ENCODE measurements at places on chromosomes 2 and 18.
A peak's percentile ranks its signal among the peaks of the same experiment; 100 is the strongest.

DNA sequence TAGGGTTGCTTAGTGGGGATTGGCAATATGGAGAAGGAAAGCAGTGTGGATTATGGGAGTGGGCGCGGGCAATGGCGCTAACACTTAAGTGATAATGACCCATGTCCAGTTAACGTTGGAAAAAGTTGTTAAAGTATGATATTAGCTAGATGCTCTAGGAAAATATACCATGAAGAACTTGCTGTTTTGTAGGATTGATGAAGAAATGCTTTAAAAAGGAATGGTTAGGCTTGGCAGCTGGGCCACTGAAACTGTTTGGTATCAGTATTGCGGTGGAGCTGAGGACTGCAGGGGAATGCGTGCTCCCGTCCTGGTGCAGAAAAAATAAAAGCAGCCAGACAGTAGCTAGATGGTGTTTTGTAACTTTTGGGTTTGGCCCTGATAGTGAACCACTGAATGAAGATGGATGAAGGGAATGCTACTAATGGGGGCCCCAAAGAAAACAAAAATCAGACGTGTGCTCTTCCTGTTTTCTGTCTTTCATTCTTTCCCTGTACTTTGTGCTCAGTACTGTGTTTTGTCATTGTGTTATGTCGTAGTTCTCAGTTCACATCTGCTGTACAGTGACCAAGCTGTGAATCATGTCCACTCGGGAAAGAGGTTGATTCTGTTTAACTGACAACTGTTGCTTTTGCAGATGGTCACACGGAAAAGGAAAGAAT is 999 bp downstream of the INSIG2 start:
- DNase-seq = no peak

DNA sequence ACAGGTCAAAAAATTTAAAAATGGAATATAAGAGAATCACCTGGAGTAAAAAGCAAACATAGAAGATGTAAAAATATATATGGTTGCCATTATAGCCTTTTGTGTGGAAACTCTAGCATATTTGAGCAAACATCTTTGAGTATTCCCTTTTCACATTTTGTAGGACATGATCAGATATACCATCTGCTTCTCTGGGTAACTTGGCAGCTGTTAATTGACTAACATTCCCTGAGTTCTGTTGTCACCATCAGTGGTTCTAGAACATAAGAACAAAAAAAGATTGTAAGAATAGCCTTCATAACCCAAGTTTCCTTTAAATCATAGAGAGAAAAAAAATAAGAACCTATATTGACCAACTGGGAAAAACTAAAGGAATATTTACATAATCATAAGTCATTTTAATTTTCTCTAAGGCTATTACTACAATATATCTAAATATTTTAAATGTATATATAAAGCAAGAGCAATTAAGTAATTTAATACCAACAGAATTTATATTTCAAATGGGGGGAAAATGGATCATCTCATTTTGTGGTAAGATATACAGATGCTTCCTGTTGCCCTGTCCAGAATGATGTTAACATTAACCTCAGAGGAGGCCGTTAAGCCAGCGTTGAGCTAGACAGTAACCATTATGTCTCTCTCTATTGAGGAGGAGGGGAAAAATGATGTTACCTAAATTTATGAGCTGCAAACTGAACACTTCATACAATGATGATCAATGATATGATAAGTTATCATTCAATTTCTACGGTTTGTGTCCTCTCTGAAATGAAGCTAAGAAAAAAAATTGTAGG is 9.8 kb upstream of the INO80D start:
- DNase-seq = no peak

DNA sequence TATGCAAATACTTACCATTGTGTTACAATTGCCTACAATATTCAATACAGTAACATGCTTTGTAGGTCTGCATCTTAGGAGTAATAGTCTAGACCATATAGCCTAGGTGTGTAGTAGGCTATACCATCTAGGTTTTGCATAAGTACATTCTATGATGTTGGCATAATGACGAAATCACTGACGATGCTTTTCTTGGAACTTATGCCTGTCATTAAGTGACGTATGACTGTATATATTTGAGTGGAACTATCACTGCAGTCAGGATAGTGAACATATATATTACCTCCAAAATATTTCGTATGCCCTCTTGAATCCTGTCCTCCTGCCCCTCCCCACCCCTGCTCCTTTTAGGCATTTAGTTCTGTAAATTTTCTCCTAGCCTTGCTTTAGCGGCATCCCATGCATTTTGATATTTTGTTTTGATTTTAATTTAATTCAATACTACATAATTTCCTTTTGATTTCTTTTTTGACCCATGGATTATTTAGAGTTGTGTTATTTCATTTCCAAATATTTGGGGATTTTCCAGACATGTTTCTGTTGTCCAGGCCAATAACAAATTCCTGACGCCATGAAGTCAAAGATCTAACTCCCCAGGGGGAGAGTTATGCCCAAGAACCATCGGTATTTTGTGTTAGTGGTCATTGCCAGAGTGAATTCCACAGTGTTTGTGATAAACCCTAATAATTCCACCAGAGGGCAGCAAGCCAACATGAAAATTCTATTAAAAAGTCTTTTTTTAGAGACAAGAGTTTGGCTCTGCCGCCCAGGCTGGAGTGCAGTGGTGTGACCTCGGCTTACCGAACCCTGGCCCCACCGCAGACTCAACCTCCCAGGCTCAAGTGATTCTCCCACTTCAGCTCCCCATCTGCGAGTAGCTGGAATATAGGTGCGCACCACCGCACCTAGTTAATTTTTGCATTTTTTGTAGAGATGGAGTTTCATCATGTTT is 24.2 kb upstream of the CASP8 start:
- DNase-seq = no peak

GRCh38 chr2:52107124-52107523 is 1075.2 kb upstream of the NRXN1 start:
- DNase-seq = no peak

- DNase-seq = no peak
Measured at GRCh38 chr18:75937306-75937705, 509.8 kb upstream of the SMIM21 start.

GRCh38 chr2:72080286-72081145 is 67.1 kb downstream of the CYP26B1 start:
- DNase-seq = no peak

DNA sequence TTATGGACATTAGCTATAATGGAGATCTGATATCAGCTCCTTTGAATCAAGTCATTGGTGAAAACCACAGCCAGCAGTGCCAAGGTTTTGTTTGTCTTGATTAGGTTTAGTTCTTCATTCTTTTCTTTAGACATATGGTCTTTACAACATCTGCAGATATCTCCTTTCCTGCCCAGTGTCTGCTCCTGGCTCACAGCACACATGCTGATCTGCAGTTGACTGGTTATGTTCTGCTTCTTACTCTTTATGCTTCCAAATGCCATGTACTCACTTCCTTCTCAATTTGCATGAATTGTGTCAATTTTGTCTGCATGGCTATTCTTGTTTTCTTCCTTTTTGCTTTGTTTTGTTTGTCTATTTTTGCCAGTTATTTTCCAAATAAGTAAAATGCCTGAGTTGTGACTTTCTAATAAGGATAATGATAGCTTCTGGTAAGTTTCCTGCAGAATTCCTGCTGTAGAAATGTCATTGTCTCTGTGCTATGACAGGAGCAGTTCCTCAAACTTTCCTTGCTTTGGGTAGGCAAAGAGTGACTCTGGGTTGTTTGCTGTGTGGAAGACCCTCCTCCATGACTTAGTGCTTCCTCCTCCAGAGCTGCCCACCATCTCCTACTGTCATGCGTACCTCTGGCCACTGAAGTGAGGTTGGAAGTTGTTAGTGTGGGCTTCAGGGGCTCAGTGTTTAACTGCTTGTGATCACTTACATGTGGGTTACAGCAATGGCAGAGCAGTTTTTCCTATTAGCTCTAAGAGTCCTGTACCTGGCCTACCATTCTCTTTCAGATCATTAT is 8.2 kb downstream of the ARHGAP25 start:
- DNase-seq = no peak

GRCh38 chr2:118013221-118013723 is 598 bp downstream of the CCDC93 start:
- peak; percentile 20 for DNase-seq

DNA sequence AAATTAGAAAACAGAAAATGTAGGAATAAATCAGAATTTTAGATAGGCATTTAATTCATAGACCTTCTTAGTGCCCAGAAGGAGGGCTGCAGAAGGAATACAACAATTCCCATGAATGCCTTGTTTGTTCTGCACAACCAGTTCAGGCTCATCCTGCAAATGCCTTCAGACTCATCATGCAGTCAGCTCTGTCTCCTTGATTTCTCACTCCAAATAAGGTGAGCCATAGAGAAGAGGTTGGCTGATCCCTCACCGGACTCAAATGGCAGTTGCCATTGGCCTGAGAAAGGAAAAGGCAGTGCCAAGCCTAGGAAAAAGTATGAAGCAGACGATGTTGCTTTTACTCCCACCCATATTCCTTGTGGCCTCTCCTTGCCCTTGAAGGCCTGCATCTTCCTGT is 50.3 kb downstream of the DSC3 start:
- no peak for DNase-seq

DNA sequence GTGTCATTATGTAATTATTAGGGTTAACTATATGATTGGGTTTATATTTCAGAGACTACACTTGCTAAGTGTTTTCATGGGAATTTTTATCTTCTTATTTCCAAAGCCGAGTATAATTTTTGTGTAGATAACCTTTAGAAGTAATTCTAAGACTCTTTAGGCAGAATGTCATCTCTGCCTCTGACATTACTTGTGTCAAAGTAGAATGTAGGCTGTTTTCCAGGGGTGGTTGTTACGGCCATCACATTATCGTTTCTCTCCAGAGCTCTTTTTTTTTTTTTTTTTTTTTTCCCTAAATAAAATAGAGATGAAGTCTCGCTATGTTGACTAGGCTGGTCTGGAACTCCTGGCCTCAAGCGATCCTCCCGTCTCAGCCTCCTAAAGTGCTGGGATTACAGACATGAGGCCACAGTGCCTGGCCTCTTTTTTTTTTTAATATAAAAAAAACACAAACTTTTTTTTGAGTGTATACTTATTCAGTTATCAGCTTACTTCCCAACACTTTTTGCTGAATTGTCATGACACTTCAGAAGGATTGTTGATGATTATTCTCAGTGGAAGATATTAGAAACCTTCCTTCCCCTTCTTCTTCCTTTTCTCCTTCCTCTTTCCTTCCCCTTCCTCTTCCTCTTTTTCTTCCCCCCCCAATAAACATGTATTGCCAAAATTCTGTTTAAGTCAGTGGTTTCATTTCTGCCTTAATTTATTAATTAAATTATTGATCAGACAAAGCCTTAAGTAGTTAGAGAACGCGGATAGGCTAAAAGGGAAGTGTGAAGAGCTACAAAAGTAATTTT is 2.3 kb downstream of the PIKFYVE start:
- DNase-seq = no peak

All from GM18507 (cell line).